ENCODE measurements at places on chromosomes 5 and 9. TPM values are rescaled to one million over a fixed set of nuclear protein-coding genes. Genes with fewer than 3 reads are reported as not detected.

GRCh38 chr5:172624996-172625964 is 15.8 kb upstream of the NEURL1B start:
- no peak for DNase-seq

- no peak for DNase-seq
Measured at GRCh38 chr5:168014433-168015123, 276.9 kb upstream of the WWC1 start.

- no peak for DNase-seq
Measured at GRCh38 chr9:128550226-128550625, 2.2 kb upstream of the SPTAN1 start.

GRCh38 chr5:68240771-68241170 is 25.2 kb downstream of the PIK3R1 start:
- DNase-seq: no peak

DNA sequence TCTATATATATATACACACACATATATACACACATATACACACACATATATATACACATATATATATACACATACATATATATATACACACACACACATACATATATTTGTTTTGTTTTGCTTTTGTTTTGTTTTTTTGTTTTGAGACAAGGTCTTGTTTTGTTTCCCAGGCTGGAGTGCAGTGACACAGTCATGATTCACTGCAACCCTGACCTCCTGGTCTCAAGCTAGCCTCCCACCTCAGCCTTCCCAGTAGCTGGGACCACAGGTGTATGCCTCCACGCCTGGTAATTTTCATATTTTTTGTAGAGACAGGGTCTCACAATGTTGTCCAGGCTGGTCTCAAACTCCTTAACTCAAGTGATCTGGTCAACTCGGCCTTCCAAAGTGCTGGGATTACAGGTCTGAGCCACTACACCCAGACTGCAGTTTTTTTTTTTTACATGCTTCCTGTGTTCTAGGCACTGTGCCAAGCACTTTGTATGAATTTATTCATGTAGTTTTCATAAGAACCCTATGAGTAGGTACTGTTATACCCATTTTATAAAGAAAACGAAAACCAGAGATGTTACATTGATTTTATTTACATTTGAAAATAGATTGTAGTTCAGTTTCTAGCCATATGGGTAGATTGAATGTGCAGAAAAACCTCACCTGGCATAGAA is 120.7 kb downstream of the PBX3 start:
- no peak for DNase-seq

DNA sequence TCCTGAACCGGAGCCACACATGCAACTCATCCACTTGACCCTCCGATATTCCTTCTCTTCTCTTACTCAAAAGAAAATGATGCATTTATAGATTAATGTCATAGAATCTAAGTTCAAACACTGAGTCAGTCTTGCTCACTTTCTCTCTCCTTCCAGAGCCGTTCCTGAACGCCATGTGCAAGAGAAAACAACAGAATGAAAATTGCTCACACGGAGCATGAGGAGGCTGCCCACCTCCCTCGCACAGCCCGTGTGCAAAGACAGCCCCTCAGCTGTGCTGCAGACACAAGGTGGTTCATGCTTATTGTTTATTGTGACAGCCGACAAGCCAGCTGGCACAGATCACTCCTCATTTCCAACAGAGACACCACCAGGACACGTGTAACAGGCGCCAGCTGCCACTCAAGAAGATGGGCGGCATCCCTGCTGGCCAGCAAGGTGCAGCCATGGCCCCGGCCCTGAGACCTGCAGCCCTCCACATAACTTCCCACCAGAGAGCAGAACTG is 290.8 kb downstream of the GLIS3 start:
- peak; percentile 53 for DNase-seq

DNA sequence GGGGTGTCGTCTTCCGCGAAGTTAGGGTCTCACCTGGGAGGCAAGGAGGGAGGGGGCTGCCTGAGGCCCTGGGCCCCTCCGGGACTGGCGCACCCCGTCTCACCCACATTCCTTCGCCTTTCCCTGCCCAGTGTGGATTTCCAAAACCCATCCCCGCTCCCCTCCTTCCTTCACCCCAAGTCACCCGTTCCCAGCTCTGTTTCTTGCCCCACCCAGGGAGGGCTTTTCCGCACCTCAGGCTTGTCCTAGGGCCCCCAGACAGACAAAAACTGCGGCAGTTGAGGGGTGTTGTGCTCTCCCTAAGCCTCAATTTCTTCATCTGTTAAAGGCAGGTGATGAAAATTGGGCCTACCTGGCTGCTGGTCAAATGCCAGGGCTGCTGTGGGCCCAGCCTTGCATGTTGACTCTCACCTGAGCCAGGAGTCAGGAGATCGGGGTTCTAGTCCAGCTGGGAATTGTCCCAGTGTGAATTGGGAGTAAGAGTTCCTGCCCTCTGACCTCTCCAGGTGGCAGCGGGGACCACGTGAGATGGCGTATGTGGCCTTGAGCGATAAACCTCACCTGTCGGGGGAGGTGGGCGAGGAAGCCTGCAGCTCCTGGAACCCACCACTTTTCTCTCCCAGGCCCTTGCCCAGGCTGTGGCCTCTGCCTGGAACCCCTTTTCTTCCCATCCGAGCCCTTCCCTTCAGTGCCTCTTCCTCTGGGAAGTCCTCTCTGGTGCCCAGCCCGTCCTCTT is 143.4 kb upstream of the IER5L start:
- no peak for DNase-seq

DNA sequence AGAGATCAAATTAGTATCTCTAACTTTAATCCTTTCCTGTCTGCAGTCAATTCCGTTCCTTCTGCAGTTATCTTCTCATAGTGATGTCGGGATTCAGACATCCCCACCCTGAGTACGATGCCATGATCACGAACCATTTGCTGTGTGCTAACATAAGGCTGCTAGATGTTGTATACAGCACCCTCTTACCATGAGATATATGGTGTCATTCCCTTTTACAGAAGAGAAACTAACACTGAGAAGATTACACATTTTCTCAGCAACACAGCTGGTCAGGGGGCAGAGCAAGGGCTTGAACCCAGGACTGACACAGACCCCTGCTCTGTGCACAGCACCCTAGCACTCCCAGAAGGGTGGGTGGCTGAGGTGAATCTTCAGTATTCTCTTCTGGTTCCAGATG is 46.9 kb upstream of the HSD17B4 start:
- DNase-seq: no peak

DNA sequence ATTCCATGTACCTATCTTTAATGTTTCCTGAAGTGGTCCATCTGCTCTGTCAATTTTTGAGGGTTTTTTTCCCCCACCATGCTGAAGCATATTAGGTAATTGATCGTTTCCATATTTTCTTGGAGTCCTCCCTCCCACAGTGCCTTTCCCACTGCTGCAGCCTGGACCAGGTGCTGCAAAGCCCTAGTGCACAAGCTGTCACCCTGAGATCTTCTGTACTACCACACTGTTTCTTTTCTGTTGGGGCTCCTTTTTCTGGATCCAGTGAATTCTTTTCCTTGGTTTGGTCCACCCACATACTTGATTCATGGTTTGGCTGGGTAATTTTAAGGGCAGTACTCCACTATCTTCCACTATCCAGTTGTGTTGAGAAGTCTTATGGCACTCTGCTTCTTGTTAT is 30.9 kb upstream of the FAM169A start:
- DNase-seq: no peak

- no peak for DNase-seq
Measured at GRCh38 chr5:57435701-57436134, 46.9 kb downstream of the ACTBL2 start.

DNA sequence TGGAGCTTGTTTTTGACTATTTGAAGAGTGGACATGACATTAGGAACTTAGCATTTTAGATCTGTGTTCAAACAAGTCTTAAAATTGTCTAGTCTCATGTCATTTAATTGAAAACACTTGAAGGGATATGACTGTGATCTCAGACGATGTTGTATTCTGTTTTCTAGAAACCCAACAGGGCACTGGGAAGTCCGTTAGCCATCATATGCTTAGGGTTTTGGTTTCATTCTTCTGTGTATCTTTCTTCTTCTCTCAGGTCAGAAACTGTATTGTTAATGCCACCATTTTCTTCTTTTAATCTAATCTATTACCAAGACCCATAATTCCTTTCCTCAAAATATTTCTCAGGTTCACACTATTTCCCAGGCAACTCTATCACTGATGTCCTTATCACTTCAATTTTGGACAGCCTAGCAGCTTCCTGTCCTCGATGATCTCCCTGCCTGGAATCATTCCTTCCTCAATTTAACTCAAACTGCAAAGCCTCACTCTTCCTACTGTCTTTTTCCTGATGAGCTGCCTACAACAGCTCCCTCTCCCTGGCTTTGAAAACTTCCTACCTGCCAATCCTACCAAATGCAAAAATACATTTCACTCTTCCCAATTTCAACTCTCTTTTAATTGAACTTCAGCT is 77.7 kb downstream of the MEF2C start:
- DNase-seq: no peak

GRCh38 chr5:172380301-172380986 is 73.9 kb downstream of the SH3PXD2B start:
- DNase-seq: no peak

- DNase-seq: no peak
Measured at GRCh38 chr5:41406424-41406823, 104.0 kb downstream of the PLCXD3 start.

GRCh38 chr9:69671311-69671878 is 776 bp downstream of the APBA1 start:
- DNase-seq: no peak

GRCh38 chr9:118263949-118264348 is 559.7 kb downstream of the TLR4 start:
- no peak for DNase-seq

GRCh38 chr9:36193023-36193422 is 2.3 kb downstream of the CLTA start:
- DNase-seq: no peak

DNA sequence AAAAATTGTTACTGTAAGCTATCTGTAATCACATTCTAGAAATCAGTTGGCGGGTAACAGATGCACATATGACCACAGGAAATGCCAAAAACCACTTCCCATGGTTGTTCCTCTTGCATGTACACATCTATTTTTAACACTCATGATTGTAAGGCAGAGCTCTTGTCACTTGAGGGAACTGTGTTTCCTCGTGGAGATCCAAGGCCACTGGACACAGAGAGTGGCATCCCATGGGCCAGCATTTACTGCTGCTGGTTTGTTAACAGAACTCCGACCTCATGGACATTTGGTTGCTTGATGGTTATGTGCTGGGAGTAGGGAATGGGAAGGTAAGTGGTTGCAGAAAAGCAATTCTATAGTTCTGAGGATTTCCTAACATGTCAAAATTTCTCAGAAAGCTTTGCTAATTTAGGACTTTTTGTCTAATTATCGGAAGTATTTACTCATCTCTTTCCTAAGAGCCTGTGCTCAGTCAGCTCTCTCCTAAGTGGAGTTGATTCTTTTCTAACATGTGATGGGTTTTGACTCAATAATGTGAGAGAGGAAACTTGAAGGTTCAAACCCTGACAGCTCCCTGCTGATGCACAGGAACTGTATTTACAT is 202.0 kb upstream of the NR3C1 start:
- DNase-seq: peak; percentile 49

DNA sequence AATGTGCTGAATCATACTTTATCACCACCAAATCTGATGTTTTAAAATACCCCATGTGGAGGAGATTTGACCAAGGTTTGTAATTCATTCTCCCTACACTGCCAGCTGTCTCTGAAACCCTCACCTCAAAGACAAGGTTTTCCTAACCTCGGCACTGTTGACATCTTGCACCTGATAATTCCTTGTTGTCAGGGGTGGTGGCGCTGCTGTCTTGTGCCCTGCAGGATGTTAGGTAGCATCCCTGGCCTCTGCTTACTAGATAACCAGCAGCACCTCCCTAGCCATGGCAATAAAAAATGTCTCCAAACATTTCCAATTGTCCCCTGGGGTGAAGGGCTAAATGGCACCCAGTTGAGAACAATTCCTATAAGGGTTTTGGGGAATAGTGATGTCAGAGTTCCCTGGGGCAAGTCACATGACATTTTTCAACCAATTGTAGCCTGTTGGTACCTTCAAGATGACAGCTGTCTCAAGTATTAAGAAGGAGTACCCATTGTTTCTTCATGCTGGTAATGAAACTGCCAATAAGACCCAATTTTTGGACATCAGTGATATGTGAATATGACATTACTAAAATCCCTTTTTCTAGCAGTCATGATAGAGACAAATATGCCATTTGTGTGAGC is 160.6 kb upstream of the PLCXD3 start:
- DNase-seq: no peak

DNA sequence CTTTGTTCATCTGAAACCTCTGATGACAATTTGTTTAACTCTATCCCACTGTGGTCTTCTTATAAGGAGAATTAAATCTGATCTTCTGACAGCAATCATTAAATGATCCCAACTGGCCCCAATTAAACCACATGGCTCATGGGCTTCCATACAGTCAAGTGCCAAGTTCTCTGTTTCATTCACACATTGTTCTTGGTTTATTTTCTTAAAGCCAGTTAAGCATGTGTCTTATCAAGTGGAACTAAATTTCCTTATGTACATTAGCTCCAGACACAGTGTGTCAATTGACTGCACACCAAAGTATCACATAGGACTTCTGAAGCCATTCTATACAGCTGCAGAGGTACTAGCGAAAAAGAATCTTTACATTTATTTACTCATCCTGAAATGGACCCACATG is 51.2 kb downstream of the MEF2C start:
- no peak for DNase-seq

- DNase-seq: no peak
Measured at GRCh38 chr5:16135003-16135402, 44.6 kb downstream of the MARCHF11 start.

DNA sequence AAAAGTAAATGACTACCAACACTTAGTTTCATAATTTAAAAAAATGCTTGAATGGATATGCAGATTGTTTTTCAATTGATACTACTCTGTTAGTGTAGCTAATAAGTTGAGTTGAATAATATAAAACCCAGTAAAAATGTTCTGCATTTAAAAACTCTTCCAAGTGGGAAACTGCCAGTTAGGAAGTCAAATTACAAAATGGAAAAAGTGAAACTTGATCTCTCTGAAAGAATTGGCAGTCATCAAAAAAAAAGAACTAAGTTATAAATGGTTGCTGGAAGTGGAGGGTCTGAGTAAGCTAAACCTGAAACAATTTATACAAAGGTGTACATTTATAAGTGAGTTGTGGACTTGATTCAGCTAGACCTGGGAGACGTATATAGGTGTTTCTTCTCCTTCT is 52.4 kb downstream of the VCAN start:
- no peak for DNase-seq

DNA sequence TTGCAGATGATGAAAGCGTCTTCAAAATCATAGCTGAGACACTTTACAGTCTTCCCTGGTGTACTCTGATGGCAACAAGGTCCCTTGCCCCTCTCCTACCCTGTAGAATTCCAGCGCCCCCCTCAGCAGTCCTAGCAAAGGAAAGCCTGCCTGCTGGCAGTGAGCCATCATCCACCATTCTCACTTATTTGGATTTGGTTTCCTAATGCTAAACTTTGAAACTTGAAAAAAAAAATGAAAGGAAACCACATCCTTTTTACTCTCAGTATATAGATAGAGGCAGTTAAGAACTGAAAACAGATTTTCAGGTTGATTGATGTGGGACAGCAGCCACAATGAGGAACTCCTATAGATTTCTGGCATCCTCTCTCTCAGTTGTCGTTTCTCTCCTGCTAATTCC is at the start of gene GZMA:
Gene GZMA, plus strand, starts transcription at position 299 of the 400 bp plus-strand sequence. Its CDS starts 37 bp downstream, at position 336.
- DNase-seq: no peak

The CORO2A gene
- 16.4 TPM for total RNA-seq

The DOCK8 gene
- 66.5 TPM for total RNA-seq

The CARD9 gene
- total RNA-seq: 30.4 TPM

The PCDHGA1 gene
- total RNA-seq: 0.51 TPM

The ZFP2 gene
- 1.1 TPM for total RNA-seq

The PCDHGA9 gene
- 7.7 TPM for total RNA-seq

The NR6A1 gene
- total RNA-seq: 7.4 TPM

The C9orf153 gene
- not detected for total RNA-seq

The NMUR2 gene
- not detected for total RNA-seq
